Skin of body (tissue), 3 donors: ENCODE measurements at places on chromosomes 5 and 9. TPM values are rescaled to one million over a fixed set of nuclear protein-coding genes. Genes with fewer than 3 reads are reported as not detected.

The TGFBI gene
- total RNA-seq = 136 TPM

The CSF1R gene
- total RNA-seq = 21.2 TPM

DNA sequence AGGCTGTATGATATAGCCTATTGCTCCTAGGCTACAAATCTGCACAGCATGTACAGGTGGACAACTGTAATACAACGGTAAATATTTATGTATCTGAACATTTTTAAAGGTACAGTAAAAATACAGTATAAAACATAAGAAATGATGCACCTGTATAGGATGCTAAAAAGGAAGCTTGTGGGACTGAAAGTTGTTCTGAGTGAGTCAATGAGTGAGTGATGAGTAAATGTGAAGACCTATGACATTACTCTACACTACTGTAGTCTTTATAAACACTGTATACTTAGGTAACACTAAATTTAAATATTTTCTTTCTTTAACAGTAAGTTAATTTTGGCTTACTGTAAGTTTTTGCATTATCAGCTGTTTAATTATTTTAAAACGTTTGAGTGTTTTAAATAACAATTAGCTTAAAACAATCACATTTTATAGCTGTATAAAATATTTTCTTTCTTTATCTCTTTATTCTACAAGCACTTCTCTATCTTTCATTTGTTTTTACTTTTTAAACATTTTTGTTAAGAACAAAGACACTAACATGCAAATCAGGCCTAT, 28.1 kb downstream of the CDH18 start:
- DNase-seq = no peak

DNA sequence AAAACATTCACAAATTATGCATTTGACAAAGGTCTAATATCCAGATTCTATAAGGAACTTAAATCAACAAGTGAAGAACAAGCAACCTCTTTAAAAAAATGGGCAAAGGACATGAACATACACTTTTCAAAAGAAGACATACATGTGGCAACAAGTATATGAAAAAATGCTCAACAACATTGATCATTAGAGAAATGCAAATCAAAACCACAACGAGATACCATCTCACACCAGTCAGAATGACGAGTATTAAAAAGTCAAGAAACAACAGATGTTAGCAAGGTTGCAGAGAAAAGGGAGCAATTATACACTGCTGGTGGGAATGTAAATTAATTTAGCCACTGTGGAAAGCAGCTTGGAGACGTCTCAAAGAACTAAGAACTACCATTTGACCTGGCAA, 38.9 kb upstream of the TNFSF15 start:
- no peak for DNase-seq

GRCh38 chr5:91072881-91073280, 310.2 kb downstream of the ARRDC3 start:
- DNase-seq = peak; percentile 47

GRCh38 chr5:32304622-32305021, 8.1 kb downstream of the MTMR12 start:
- no peak for DNase-seq

- DNase-seq = no peak
Measured at GRCh38 chr9:133687856-133688761, 50.0 kb downstream of the SARDH start.

DNA sequence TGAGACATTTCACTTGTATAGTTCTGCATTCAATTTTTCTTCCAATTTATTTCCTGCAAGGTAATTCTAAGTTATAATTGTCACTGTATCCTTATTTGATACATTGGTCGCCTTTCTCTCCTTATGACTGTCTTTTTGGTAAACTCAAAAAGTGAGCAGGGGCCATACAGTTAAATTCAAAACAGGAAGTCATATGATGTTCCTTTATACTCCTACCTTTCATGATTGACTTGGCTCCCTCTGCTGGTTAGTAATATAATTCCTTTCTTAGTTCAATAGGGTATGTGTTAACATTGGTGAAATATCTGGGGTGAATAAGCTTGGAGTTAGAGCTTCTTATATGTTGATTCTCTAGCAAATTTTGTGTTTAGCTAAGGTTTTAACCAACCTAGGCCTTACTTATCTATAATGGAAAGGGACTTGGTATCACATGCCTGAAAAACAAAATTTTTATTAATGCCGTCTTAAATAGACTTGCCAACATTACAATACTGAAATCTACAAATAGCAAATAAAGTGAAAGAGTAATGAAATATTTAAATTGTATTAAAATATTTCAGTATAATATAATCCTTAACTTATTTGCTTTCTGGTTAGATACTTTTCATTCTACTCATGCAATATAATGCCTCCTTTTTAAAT, 6.0 kb upstream of the NIPBL start:
- DNase-seq = peak; percentile 9

DNA sequence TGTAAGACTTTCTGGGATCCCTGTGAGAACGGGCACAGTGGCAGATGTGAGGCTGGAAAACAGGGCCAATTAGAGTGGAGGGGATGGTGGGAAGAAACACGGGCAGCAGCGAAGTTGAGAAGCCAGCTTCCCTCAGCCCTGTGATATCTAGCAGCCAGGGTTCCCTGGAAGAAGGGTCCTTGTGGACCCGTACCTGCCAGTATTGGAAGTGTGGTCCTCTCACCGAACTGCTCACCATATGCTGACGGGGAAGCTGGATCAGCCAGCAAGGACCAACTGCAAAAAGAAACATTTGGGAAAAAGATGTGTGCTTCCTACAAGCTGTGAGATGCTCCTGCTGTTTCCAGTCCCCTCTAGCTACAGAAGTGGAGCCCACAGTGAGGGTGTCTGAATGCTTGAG, 13.6 kb downstream of the CKMT2 start:
- no peak for DNase-seq

DNA sequence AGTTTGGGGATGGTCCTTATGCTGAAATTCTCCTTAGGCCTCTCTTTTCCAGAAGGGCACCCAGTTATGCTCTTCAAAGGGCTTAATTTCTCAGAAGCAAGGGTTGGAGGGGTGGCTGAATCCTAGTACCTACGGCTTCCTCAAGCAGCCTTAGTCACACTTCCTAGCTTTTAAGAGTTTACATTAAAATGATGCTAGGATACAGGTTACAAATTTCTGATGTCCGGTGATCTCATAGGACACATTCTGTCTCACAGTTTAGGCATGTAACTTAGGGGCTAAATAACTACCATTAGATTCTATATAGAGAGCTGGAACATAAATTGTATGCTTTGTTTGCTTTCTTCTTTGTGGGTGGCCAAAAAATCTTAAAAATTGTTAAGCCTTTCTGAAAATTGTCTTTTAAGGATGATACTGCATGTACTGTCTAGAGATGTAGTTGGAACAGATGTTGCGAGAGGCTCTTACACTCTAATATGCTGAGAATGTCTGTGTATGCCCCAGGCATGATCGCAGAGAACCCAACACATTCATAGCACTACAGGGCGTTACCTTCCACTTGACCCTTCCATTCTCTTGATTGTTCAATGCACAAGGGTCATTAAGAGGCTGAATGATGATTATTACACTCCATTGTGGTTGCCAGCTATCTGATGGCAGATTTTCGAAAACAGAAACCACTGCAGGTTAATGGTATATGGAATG, 139.1 kb downstream of the TMEM38B start:
- DNase-seq = no peak

DNA sequence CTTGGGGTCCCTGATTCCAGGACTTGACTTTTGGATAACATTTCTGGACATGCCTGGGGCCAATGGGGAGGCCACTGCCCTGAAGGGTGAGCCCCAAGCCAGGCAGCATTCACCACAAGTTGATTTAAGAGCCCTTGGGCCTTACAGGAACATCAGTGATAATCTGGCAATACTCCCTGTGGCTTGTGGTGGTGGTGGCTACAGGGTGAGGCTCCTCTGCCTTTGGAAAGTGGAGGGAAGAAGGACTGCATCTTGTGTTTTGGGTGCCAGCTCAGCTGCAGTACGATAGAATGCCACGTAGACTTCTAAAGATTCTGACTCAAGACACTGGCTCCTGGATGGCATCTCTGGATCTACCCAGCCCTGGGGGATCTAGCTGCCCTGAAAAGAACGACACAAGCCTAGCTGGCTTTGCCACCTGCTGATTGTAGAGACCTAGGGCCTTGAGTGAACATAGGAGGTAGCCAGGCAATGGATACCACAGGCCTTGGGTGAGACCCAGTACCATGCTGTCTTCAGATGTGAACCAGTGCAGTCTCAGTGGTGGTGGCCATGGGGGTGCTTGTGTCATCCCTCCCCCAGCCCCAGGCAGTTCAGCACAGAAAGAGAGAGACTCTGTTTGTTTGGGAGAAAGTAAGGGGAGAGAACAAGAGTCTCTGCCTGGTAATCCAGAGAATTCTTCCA, 79.0 kb upstream of the DAP start:
- DNase-seq = no peak

- DNase-seq = no peak
Measured at GRCh38 chr9:33714989-33715388, 80.4 kb upstream of the PRSS3 start.

- no peak for DNase-seq
Measured at GRCh38 chr5:73641811-73642210, 15.8 kb downstream of the ARHGEF28 start.
